ENCODE measurements at places on chromosomes 7 and 10.
A peak's percentile ranks its signal among the peaks of the same experiment; 100 is the strongest.

- no peak for DNase-seq
Measured at GRCh38 chr7:48660306-48660870, 264.0 kb upstream of the CDC14C start.

GRCh38 chr7:74345970-74346369 is 56.8 kb downstream of the CLIP2 start:
- DNase-seq: no peak

GRCh38 chr10:61792921-61793320 is 108.6 kb upstream of the ARID5B start:
- no peak for DNase-seq

GRCh38 chr10:130360826-130361311 is 224.7 kb downstream of the GLRX3 start:
- DNase-seq: no peak

DNA sequence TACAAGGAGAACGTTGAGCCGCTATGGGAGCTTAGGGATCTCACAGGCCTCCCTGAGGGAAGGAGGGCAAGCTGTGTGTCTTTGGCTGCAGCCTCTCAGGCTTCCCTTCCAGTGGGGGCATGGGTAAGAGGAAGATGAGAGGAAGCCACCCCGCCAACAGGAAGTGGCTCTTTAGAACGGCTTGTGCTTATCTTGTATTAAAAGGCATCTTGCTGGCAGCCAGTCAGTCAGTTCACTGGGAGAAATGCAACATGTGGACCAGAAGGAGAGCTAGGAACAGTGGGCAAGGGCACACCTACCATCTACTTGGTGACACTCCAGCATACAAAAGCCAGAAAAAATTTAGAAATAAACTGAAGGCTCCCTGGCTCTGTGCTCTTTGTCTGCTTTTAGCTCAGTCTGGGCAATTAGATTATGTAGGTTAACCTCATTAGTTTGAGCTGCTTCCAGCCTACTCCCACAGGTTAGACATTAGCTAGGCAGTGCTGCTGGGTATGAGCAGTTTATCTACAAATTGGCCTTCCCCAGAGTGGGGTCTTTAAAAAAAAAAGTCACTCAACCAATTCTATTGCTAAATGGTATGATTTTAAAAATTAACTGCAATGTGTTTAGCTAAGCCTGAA is 595.9 kb downstream of the KCNMA1 start:
- no peak for DNase-seq

DNA sequence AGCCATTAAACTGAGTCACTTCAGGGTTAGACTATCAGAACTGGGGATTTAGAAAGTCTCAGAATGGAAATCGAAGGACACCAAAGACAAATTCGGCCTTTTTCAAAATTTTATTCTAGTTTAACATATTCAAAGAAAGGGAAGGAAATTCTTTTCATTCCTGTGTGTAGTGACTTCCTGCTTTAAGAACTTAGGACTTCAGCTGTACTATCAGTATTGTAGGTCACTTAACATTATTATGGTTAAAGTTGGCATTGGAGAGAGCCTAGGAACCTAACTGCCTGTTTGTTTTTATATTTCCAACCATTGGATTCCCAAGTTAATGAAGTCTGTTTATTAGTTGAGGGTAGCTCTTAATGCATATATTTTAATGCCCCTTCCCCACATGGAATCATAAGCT is 63.7 kb downstream of the PTEN start:
- no peak for DNase-seq

GRCh38 chr7:110948280-110948679 is 142.6 kb upstream of the LRRN3 start:
- no peak for DNase-seq

DNA sequence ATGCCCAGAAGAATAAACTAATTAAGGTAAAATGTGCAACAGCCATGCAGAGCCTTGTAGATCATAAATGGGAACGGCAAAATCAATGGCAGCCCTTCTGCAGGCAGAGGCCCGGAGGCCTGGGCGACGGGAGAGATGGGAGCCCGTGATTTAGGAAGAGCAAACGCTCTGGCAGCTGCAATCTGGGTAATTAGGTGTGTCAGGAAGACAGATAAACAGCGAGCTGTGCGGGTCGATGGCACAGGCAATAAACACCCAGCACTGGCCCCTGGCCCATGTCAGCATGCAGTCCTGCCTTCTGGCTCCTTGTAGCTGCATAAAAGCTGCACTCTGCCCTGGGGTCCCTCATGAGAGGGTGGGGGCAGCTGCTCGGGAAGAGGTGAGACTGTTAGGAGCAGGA is 78.0 kb downstream of the GOLGA7B start:
- DNase-seq: no peak

DNA sequence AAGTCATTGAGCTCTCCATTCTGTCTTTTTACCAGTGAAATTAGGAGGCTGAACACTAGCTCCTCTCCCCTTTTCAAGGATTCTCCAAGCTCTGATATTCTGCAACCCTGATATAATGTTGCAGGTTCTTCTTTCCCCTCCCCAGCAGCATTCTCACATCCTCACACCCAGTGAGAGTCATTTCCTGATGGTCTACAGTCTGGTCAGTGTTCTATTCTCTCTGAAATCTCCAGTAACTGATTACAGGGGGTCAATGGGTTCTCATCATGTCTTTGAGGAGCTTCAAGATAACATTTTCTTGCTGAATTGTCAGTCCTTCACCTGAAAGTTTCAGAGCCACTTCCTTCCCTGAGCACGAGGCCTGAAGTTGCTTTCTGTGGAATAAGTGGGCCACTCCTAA is 299.4 kb downstream of the PTEN start:
- DNase-seq: no peak

GRCh38 chr7:140045697-140046096 is 17.1 kb downstream of the PARP12 start:
- DNase-seq: no peak

- DNase-seq: no peak
Measured at GRCh38 chr7:5694221-5694754, 87.2 kb downstream of the RNF216 start.

DNA sequence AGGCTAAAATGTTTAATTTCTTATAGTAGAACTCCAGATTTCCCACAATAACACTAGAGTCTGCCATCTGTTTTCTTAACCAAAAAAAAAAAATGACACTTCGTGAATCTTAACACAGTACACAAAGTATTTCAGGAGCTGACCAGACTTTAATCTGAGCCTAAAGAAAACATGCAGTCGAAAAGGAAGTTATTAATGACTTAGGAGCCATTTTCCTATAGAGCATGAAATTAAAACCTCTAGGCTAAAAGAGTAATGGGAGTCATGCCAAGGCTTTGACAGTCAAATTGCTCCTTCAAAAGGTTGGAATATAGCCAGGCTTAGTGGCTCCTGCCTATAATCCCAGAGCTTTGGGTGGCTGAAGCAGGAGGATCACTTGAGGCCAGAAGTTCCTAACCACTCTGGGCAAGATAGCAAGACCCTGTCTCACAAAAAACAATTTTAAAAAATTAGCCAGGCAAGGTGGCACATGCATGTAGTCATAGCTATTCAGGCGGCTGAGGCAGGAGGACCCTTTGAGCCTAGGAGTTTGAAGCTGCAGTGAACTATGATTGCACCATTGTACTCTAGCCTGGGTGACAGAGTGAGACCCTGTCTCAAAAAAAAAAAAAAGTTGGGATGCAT is 13.6 kb downstream of the MICU1 start:
- peak; percentile 69 for DNase-seq

DNA sequence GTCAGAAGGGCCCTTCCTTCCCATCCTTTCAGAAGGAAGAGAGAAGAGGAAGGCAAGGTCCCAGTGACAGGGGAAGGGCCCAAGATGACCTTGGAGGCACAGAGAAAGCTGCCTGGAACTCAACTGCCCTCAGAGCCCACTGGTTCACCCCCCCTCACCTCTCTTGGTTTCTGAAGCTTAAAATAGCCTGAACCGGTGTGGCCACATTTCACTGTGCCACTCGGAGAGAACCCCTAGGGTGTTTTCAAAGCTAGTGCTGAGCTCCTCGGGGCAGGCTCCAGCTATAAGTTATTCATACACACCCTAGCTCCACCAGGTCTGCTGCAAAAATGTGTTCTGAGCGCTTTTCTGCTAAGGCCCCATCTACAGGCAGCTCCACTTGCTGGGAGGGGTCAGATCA is 60.9 kb upstream of the ADRB1 start:
- no peak for DNase-seq

DNA sequence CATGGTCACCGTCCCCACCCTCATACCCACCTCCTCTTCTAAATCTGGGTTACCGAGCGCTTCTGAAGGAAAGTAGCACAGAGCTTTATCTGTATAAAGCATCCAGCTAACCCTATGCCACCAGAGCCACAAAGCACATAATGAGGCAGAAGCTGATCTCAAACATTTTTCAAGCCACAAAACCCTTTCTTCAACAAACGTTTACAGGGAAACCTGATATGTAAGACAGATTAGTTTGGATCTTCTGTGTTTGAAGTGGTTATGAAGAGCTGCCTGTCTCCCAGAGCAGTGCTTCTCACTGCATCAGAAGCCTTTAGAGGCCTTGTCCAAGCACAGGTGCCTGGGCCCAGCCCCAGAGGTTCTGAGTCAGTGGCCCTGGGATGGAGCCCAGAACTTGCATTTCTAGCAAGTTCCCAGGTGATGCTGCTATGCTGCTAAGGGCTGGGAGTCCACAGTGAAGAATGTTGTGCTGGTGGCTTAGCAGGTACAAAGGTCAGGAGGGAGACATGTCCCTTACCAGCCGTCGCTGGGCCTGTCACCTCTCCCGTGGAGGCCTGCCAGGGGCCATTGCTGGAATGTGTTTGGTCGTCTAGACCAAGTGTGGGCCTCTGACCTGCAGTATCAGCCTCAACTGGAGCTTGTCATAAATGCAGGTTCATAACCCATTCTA is 90.4 kb downstream of the TAF3 start:
- DNase-seq: no peak

DNA sequence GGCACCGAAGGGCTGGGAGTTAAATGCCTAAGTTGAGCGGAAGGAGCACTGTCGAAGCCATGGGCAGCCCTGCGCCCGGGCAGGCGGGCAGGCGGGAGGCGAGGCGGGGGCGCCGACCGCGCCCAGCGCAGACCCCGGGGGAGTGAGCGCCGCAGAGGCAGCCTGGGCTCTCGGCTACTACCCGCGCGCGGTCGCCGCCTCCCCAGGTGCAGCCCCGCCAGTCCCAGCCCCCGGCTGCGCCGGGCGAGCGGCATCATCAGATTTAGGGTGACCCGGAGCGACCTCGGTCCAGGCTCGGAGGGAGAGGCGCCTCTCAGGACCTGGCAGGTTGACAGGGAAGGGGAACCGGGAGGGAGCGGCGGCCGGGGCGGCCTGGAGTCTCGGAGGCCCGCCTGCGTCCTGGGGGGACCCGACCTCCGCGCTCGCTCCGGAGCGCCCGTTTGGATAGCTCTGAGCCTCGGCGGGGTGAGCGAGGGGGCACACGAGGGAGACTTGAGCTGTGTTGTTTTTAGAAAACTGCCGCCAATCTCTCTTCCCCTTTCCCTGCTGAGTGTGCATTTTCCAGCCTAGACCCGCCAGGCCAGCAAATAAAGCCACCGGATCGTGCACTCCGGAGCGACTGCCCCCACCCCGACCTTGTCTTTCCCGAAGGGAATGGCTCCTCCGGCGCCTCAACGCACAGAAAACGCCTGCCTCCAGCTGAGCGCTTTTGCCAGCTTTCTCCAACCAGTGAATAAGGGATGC is 2.3 kb upstream of the NRP1 start:
- DNase-seq: no peak

DNA sequence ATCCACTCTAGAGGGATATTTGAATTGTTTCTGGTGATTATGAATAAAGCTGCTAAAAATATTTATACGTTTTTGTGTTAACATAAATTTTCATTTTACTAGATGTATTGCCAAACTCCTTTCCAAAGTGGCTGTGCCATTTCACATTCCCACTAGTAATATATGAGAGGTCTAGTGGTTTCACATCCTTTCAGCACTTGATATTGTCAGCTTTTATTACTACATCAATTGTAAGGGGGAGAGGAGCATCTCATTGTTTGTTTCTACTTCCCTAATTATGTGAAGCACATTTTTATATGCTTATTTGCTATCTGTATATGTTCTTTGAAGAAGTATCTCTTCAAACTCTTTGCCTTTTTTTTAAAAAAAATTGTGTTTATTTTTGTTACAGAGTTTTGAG is 184.5 kb downstream of the ADK start:
- DNase-seq: no peak

GRCh38 chr7:32948202-32948601 is 9.0 kb upstream of the FKBP9 start:
- no peak for DNase-seq

- DNase-seq: no peak
Measured at GRCh38 chr7:107999779-108000560, 3.0 kb downstream of the LAMB1 start.

DNA sequence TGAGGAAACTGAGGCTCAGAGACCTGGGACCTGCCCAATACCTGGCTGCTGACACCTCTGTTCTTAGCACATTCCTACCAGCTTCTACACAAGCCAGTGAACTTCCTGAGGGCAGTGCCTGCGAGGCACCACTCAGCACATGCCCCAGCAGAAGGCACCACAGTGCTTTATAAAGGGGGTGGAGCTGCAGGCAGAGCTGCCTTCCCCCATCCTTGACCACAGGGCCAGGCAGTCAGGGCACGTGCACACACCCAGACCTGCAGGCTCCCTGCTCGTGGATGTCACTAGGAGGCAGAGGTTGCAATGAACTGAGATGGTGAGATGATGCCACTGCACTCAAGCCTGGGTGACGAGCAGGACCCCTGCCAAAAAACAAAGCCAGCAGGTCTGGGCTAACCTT is 39.2 kb upstream of the TUBB8 start:
- no peak for DNase-seq

- DNase-seq: no peak
Measured at GRCh38 chr10:103241262-103242011, 4.2 kb upstream of the RPEL1 start.

DNA sequence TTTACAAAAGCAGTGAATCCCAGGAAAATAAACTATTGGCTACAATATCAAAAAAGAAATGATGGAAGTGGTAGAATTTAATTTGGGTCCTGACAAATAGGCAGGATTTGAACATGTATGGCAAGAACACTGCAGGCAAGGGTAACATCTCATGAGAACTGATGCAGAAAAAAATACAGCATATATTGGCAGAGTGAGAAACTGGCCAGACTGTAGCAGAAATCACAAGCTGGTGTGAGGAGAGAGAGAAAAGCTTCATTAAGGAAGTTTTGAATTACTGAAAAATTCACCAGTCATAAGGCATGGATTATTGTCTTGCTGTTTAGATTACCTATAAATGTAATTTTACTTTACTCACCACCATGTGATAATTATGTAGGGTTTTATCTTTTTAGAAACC is 77.4 kb downstream of the ZEB1 start:
- DNase-seq: no peak

DNA sequence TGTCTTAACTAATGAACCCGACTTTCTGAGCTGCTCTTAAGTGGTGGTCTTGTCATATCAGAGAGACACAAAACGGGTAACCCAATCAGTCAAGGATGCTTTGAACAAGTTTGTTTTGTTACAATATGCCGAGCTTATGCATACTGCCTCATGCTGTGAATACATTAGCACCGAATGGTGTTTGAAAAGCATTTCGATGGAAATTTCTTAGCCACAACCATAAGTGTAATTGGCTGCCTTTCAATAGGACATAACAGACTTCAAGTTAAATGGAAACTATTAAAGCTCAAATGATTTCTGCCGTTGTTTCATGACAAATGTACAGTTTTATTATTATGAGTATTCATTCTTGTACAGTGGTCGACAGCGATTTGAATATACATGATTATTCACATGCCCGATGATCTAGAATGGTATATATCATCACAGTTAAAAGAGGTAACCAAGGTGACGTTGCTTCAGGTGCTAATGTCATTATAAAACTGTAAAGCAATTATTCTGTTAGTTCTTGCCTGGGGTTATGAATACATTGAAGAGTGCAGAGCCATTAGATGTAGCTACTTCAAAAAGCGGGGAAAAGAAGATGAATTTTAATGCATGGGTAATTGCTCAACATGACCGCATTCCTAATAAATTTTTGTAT is 118.8 kb downstream of the EBF3 start:
- DNase-seq: peak; percentile 64

Measured in SK-N-MC (cell line).